NCI-H1417 treated with DMSO at 0.1 percent for 48 hours (cell line): ENCODE measurements at places on chromosomes 7 and 10.

DNA sequence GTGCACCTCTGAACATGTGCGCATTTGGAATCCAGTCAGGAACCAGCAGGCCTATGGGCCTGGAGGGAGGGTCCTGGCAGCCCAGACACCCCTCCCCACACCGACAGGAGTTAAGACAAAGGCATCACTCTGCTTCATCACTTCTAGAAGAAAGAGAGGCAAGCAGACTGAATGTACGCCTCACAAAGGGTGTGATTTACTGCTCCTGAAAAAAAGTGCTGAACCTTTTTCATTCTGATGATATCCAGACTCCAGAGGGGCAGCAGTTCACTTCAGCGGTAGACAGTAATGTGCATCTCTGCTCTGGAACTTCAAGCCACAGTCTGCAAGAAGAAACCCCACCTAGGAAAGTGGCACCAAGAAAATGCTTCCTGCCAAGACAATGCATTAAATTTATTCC lies 88.2 kb upstream of the TMEM72 start:
- no peak for DNase-seq

GRCh38 chr10:22386503-22386902 lies 41.2 kb downstream of the SPAG6 start:
- DNase-seq: no peak

DNA sequence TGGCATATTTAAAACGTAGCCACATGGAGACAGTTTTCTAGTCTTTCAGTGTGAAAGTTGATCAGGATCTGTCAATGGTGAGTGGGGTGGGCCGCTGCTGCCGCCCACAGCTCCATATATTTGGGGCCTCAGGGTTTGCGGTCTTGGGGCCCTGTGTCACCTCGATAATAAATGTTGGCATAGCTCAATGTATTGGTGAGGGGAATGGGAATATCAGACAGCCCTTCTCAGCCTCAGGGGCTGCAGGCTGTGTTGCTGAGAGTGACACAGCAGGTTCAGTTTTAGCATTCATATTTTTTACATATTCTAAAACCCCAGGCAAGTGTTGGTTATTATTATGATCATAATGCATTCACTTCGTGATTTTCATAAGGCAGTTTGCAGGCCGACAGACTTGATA lies 5.3 kb downstream of the CDH23 start:
- no peak for DNase-seq

DNA sequence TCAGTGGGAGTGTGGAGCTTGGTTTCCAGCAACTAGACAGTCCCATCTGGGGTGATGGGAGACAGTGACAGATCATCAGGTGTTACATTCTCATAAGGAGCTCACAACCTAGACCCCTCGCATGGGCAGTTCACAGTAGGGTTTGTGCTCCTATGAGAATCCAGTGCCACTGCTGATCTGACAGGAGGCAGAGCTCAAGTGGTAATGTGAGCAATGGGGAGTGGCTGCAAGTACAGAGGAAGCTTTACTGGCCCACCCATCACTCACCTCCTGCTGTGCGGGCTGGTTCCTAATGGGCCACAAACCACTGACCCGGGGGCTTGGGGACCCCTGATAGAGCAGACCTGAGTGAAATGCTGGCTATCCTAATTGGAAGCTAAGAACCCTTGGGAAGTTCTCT lies 242.8 kb downstream of the BAMBI start:
- no peak for DNase-seq

- DNase-seq: no peak
Observed at GRCh38 chr7:39567294-39567693, 1.1 kb downstream of the YAE1 start.

DNA sequence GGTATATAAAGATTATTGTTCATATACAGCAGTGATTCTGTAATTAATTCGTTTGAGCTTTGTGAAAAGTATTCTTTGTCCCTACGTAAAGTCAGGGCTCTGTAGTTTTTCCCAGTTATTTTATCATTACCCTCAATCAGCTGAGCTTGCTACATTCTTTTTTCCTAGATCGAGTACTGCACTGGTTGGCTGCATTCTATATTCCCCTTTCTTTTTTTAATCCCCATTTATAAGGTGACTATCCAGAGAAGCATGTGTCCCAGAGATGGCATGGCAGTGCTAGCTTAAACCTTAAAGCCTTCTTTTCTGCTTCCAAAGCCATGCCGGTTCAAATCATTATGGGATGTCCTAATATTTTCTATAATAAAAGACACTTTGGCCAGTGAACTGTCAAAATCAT lies 230.1 kb upstream of the CELF2 start:
- no peak for DNase-seq
